ENCODE measurements at places on chromosomes 7 and 10.

DNA sequence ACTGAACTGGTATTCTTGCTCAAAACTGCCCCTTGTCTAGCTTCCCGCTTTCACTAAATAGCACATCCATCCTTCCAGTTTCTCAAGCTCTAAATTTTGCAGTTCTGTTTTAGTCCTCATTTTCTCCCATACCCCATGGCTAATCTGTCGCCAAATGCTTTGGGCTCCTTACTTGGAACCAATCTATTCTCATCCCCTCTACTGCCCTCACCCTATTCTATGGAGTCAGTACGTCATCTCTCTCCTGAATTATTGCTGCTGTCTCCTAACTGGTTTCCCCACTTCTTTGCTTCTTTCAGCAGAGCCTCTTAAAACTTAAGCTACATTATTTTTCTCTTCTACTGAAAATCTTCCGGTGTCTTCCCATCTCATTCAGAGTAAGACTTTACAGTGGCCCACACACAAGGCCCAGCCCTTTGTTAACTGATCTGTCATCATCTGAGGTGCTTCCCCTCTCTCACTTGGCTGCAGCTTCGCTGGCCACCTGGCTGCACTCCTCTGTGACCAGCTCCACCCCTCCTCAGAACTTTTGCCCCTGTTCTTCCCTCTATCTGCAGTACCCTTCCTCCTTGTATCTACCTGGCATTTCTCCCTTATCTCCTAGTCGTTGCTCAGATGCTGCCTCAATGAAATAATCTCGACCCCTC, 9.9 kb downstream of the STARD3NL start:
- peak; percentile 36 for DNase-seq

DNA sequence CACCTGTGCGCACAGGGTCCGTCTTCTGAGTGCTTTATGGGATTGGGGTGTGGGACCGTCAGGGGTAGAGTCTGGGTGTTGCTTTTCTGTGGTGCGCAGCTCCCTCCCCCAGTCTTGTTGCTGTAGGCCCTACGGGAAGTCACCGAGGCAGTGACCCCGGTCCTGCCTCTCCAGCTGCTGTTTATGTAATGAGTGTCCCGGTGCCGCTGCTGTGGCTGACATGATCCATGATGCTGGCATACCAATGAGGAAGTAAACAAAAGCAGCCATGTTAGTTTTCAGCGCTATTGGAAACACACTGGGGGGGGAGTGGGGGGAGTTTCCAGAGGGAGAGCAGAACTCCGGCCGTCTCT, 1.1 kb downstream of the TRIM8 start:
- DNase-seq, result no peak

DNA sequence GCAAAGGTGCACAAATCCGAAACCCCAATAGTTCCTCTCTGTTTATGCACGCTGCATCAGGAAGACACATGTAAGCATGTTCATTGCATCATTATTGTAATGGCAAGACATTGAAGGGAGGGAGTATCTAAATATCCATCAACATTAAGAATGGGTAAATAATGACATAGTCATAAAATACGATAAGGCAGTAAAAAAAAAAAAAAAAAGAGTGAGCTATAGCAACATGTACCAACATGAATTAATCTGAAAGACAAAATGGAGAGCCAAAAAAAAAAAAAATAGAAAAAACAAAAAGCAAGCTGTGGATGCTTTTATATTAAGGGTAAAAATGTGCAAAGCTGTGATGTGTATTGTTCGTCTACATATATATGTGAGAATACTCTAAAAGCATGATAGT, 70.2 kb upstream of the ABLIM1 start:
- no peak for DNase-seq

DNA sequence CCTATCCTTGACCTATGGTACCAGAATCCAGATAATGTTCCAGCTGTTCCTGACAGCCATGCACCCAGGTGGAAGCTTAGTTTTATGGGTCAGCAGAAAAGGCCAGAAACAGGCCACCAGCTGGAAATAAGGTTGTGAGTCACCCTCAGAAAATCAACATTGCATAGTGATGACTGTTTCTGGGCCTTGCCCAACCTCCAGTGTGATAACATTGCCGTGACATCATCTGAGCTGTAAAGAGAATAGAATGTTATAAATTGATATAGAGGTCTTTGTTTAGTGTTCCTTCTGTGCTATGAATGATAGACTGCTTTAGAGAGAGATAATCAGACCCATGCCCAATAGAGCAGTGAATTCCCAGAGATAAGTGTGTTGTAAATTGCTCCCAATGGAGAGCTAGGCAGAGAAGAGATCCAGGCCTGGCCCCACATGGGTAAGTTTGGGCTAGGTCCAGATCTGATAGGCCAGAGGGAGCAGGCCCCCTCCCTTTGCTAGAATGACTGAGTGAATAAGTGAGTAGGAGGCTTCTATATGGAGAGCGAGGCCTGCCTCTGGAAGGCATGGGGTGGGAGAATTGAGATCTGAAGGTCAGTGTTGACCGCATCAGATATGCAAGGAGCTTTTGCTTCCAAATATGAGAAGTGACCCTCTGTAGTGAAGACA, 14.2 kb upstream of the HPS1 start:
- DNase-seq, result no peak

- DNase-seq, result no peak
These were observed 32.9 kb upstream of the ANKRD2 start for GRCh38 chr10:97539523-97540200.

GRCh38 chr7:157401567-157402387, 65.0 kb downstream of the DNAJB6 start:
- DNase-seq, result no peak

DNA sequence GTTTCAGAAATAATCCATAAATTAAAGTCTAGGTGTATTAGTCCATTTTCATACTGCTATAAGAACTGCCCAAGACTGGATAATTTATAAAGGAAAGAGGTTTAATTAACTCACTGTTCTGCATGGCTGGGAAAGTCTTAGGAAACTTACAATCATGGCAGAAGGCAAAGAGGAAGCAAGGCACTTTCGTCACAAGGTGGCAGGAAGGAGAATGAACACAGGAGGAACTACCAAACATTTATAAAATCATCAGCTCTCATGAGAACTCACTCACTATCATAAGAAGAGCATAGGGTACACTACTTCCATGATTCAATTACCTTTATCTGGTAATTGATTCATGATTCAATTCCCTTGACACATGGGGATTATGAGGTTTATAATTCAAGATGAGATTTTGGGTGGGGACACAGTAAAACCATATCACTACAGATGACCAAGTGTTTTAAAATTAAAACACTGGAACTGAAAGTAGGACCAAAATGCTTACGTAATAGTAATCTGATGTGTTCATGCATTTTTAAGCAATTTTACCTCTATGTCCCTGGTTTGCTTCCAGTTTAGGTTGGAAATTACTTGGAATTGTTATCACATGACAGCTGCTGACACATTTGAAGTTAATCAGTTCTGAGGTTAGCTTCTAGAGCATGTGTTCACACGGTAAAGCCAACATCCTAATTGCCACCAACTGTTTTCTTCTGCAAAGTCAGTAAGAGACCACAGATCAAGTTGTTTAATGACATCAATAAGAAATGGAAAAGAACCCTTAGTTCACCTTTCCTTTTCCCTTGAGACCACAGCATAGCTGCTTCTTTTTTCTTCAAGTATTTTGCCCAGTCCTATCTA, 48.4 kb upstream of the SEMA3C start:
- no peak for DNase-seq

DNA sequence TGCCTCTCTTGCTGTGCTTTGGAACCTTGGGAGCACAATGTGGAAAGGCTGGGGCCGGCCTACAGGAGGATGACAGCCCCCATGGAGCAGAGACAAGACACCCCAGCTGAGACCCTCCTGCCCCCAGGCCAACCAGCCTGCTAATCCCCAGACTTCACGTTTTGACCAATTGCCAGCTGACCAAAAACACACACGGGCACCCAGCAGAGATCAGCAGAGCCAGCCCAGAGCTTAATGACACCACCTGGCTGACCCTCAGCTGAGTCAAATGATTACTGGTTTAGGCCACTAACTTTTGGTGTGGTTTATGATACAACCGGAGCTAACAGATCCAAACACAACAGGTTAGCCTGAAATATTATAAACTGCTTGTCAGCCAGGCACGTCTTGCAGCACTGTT, 111.2 kb upstream of the KIF5B start:
- DNase-seq, result no peak

DNA sequence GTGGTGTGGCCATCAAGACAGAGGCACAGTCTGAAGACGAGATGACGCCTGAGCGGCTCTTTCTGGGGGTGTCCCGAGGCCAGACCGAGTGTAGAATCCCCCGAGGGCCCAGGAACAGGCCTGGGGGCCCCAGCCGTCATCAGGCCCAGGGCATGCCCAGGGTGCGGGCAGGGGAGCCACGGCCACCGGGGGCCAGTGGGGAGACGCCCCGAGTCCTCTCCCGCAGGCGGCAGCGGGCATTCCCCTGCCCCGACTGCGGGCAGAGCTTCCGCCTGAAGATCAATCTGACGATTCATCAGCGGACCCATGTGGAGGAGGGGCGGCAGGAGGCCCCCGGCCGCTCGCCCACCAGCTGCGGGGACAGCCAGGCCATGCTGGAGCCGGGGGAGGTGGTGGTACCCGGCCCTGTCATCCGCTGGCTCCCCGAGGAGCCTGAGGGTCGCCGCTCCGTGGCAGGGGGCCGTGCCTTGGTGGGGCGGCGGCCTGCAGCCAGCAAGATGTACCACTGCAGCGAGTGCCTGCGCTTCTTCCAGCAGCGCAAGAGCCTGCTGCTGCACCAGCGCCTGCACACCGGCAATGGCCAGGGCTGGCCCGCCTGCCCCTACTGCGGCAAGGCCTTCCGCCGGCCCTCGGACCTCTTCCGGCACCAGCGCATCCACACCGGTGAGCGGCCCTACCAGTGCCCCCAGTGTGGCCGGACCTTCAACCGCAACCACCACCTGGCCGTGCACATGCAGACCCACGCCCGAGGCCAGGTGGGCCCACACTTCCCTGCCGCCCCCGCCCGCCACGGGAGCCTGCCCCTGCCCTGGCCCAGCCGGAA, 19.7 kb downstream of the ZNF783 start:
- DNase-seq, result no peak

GRCh38 chr10:71844084-71844483, 7.0 kb downstream of the PSAP start:
- no peak for DNase-seq

GRCh38 chr10:101236376-101237080, 7.3 kb upstream of the LBX1 start:
- DNase-seq, result no peak

GRCh38 chr10:100745882-100746783, 751 bp downstream of the PAX2 start:
- DNase-seq, result no peak

- no peak for DNase-seq
These were observed 112.8 kb upstream of the PDCD4 start for GRCh38 chr10:110758898-110759297.

GRCh38 chr10:132237871-132238270, 51.1 kb downstream of the DPYSL4 start:
- no peak for DNase-seq
